ENCODE measurements at places on chromosomes 4 and X. TPM values are rescaled to one million over a fixed set of nuclear protein-coding genes. Genes with fewer than 3 reads are reported as not detected.

GRCh38 chrX:114964374-114964773 is 53.0 kb downstream of the IL13RA2 start:
- no peak for DNase-seq

- DNase-seq, result peak; percentile 89
Observed at GRCh38 chr4:137609718-137610430, 77.6 kb upstream of the PCDH18 start.

DNA sequence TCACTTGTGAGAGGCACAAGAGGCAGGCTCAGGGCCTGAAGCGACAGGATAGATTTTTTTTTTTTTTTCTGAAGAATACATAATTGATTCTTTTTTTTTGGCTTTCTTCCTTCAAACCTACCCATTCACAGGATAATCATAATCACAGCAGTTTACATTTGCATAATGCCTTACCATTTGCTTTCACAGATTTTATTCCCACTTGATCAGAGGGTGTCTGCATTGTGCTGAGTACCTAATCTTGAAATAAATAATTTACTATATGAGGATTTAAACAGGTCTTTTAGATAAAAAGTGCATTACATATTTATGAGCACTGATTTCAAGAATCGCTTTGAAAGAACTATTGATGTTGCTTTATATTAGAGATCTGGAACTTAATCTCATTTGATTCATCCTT is 219.3 kb downstream of the SPRY1 start:
- DNase-seq, result no peak

DNA sequence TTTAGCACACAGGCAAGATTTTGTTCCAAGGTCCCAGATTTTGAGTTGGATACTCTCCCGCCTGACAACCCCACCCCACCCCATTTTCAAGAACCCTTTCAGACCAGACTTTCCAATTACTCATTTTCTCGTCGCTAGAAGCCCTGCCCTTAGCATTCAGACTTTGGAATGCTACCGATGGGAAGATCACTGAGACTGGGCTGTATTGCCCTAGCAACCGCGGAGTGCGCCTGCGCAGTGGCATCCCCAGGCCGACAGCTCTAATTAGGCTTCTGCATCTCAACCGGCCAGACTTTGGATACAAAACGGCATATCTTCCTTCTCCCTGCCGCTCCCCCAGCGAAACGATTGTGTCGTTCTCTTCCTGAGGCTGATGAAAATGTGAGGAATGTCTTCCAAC is 3.4 kb downstream of the MAGEE2 start:
- DNase-seq, result peak; percentile 43

DNA sequence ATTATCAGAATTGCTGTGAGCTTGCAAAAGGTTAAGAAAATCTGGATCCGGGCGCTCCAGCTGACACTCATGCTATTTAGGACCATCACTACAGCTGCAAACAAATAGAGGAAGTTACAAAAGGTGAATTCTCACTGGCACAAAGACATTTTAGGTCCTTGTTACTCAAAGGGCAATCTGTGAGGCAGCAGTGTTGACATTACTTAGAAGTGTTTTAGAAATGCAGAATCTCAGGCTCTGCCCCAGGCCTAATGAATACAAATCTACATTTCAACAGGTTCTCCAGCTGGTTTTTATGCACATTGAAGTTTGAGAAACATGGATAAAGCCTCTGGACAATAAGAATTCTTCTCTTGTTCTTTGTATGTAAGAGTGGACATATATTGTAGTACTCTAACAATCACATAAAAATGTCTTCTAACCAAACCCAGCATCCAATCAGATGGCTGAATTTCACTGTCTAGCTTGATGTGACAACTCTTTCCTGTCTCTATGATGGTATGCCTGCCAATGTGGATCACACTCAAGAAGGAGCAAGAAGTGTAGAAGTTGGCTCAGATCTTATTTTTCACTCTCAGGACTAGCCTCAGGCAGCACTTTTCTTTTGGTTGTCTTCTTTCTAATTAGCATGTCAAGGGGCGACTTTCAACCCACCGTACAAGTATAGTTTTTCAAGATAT is 18.8 kb downstream of the SLC7A11 start:
- DNase-seq, result no peak

GRCh38 chr4:184041156-184041555 is 136.0 kb downstream of the STOX2 start:
- DNase-seq, result no peak

- no peak for DNase-seq
Observed at GRCh38 chr4:101699441-101700124, 90.9 kb upstream of the BANK1 start.

GRCh38 chr4:126097155-126097799 is 782.5 kb downstream of the FAT4 start:
- DNase-seq, result peak; percentile 19

The SHOX gene
- not detected for total RNA-seq

The PRKG2 gene
- 3.3 TPM for total RNA-seq

The PNMA5 gene
- not detected for total RNA-seq

The GALNTL6 gene
- total RNA-seq, result 0.09 TPM
